ENCODE measurements at places on chromosomes 4 and X.

DNA sequence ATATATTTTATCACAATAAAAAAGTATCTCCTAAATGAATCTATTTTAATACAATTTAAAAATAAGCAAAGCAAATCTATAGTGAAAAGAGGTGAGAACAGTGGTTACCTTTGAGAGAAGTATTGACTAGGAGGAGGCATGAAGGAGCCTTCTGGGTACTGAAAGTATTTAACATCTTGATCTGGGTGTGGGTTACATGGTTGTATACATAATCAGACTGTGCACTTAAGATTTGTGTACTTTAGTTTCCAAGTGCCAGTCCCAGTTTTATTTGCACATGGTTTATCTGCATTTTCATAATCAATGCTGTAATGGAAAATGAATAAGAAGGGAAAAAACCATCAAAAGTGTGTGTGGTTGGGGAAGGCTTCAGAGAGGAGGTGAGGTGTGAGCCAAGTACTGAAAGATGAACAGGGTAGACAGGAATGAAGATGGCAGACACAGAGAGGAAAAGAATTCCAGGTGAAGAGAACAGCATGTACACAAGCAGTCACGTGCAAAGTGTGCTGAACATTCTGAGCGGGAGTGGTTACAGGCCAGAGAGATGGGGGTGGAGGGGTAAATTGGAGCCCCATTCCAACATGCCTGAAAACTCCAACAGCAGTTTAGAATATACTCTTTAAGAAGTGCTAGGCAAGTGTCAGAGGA, 14.6 kb downstream of the MAP7D2 start:
- DNase-seq: no peak

DNA sequence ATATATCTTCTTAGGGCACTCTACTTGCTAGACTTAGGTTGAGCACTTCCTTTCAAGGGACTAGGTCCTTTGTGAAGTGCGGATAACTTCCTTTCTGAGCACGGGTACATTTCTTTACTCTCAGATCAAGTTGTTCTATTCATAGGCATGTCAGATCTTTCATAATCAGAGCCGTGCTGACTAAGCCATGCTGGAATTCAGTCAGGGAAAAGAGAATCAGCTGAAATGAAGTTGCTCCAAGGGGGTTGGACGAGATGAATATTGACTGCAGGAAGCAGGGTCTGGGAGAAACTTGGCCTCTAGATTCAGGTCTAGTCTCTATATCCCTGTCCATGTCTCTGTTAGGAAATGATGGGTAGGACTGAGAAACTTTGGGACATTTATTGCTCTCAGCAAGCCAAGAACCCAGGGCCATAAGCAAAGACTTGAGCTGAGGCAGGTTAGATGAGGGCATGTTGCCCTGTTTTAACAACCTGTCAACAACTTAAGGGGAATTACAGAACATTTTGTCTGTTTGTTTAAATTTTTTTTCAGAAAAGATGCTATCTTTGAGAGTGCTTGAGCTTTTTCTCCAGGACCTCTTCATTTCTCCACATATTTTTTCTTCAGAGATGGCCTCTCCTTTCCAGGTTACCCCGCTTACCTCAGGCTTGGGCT, 28.3 kb downstream of the AREG start:
- DNase-seq: no peak

GRCh38 chrX:13894888-13895565, 78.1 kb upstream of the GPM6B start:
- no peak for DNase-seq

- no peak for DNase-seq
Measured at GRCh38 chr4:124913237-124913636, 200.7 kb upstream of the ANKRD50 start.

DNA sequence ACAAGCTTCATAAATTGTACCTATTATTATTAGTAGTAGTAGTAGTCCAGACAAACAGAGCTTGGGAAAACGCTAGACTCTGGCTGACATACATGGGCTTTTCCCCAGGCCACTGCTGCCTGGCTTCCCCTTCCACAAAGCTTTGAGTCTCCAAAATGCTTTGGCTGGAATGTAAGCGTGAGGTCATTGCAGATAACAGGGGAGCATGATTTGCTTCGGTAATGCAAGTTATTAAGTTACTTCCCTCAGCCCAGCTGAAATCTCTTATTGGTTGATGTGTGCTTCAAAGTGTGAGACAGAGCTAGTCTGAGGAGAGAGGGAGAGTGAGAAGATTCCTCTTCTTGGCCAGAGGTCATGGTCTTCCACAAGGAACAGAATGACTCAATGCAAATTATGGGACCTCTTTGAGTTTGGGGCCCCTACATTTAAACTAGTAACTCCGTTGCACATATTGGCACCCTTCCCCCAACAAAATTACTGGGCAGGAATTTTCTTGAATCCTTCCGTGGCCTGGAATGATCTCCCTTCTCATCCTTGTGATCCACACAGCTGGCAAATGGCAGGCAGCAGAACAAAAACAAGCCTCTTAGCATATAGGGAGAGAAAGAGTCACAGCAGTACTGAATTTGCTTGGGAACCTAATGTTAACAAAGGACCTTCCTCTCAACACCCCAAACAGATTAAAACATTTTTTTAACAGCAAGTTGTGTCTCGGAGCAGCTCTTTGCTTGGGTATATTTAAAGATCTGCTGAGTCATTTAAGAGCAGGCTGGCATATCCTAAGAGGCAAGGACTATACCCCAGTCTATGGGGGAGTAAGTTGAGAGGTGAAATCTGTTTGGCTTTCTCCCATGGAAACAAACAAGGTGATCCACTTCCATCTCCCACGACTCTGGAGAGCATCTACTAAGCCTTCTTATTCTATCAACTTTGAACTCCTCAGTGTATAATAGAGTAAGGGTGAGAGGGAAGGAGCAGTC, 19.9 kb downstream of the AR start:
- no peak for DNase-seq

GRCh38 chr4:88359558-88359957, 19.1 kb upstream of the HERC6 start:
- DNase-seq: no peak

- DNase-seq: no peak
Measured at GRCh38 chrX:1720836-1721235, 106.0 kb downstream of the ASMT start.

GRCh38 chrX:16476692-16477091, 173.3 kb upstream of the S100G start:
- no peak for DNase-seq

DNA sequence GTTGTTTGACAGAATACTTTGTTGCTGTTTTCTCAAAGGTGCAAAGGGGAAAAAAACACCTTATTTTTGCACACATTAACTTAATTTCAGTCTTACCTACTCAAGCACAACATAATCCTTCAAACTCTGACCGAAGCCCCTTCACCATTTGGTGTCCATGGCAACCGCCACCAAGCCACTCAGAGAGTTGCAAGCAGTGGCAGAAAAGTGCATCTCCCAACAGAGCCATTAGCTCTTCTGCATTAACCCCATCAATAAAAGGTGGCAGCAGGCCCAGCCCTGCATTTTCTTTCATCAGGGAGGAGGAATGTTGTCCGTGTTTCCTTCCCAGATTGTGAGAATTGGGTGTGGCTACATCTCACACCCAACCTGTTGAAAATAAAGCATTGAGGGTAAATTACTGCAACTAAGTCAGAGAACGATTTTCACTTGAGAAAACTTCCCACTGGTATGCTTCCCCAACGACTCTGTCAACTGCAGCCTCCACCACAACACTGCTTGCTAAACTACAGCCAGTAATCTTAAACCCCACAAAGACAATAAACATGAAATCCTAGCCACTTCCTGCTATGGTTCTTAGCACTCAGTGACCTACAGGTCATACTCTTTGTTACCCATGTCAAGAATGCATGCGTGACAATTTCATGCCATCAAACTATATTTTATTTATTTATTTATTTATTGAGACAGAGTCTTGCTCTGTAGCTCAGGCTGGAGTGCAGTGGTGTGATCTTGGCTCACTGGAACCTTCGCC, 154.0 kb downstream of the GRIA3 start:
- DNase-seq: no peak

DNA sequence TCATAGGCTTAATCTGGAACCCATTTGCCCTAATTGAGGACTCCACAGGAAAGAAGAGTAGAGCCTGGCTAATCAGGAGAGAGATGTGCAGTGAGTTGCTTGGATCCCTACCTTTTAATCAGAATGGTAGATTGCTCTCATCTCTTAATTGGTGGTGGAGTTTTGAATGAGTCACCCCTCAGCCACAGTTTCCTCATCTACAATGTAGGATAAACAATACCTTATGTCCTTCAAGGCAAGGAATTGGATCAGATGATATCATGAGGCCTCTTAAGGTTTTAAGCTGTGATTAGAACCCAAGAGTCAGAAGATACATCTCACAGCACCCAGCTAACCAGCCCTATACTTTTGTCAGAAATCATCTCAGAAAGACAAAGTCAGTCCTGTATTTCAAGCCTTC, 39.1 kb downstream of the PDGFRA start:
- no peak for DNase-seq

- DNase-seq: no peak
Measured at GRCh38 chrX:131405497-131405896, 116.4 kb upstream of the IGSF1 start.

GRCh38 chr4:74108457-74109115, 9.6 kb upstream of the CXCL2 start:
- DNase-seq: no peak

DNA sequence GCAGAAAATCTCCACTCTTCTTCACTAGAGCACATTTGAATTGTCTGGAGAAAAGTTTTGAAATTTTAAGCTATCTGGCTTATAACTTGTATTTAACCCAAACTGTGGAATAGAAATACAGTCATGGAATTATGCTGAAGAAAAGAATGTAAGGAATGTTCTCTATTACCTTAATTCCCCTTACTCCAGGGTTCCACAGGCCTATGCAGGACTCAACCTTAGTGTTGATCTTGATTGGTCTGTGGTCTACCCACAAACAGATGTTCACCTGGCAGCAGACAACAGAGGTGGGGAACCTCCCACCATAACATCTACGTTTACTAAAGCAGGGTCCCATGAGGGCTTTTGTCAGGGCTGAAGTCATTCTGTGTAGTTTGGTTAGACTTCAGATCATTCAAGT, 189.3 kb upstream of the GPRIN3 start:
- DNase-seq: no peak

- DNase-seq: no peak
Measured at GRCh38 chr4:2297606-2298531, 36.0 kb upstream of the MXD4 start.

DNA sequence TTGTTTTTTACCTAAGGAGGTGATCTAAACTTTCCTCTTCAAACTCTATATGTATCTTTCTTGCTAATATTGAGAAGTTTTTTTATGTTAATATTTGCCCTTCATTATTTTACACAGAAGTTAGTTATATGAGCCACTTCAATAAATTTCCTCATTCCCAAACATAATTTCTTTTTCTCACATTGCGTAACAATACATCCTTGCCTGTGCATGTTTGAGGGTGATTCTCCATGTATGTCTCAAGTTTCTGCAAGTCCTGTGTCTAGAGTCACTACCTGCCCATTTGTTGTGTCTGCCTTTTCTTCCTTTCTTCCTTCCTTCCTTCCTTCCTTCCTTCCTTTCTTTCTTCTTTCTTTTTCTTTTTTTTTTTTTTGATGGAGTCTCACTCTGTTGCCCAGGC, 2057.9 kb downstream of the PCDH7 start:
- no peak for DNase-seq

DNA sequence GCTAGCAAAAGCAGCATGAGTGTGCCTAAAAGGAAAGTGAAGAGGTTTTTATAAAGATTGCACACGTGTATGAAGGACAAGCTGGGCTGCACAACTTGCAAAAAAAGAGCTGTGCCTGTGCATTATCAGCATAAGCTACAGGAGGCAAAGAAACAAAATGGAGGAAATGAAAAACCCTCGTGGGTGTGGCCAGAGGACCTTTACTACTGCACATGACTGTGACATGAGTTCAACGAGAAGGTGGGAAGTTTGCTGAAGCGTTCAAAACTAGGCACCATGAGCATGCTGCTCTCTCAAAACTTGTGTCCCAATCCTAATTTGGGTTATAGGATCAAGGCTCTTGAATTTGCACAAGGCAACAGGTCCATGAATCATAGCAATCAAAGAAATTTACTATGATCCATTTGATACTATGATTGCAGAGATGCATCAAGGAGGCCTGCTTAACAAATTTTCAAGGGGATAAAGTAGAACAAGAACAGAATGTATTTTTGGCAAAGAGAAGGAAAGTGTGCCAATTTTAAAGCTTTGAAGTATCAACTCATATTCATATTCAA, 38.1 kb upstream of the CXorf38 start:
- no peak for DNase-seq
